ENCODE measurements at places on chromosomes 7 and 10.

DNA sequence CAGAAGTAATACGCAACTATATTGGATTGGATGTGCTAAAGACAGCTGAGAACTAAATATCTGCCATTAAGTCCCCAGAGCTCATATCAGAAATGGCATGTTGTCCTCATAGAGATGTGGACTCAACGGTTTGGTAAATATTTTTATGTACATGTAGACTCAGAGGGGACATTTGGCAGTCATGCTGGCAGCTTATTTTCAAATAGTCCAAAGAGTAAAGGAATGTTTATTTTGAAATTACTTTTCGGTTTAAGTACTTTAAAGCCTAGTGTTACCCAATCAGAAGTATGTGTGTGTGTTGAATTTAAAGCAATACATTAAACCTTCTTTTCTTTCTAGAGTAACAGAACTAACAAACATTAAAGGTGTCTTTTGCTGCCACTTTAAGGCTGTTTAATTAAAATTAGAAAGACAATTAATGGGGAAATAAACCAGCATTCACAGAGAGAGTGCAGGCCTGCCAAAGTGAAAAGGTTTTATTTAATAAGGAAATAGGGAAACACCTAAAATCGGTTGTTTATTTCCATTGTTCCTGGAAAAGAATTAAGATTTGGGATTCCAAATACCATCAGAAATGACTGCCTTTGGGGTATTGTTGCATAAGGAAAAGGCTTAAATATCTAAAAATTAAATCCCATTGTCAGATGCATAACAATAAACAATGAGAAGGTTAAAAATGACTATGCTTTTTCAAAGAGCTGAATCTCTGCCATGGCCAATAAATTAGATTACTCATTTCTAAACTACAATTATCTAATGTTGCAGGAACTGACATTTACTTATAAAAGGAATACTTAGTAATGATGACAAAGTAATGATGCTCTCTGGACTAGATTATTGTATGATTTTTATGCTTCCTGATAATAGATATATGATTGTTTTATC is 113.4 kb upstream of the AHR start:
- no peak for DNase-seq

GRCh38 chr7:69864822-69865221 is 266.5 kb downstream of the AUTS2 start:
- DNase-seq, result no peak

DNA sequence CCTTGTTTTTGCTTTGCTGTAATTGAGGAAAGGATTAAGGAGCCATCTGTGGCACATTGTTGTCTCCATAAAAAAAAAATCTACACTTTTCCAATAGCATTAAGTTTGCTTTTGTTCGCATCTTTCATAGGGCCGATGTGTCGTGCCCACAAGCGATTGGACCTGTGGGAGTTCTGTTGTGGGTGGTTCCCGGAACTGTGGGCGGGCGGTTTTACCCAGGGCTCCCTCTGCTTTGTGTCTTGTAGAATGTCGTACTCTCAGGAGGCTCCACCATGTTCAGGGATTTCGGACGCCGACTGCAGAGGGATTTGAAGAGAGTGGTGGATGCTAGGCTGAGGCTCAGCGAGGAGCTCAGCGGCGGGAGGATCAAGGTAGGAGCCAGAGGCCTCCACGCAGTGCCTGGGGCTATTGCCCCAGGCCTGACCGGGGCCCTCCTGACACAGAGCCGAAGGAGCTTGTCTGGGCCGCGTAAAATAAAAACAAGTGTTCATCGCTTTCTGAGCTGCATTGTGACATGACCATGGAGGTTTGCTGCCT is 92.4 kb downstream of the ACTR3B start:
- DNase-seq, result no peak

DNA sequence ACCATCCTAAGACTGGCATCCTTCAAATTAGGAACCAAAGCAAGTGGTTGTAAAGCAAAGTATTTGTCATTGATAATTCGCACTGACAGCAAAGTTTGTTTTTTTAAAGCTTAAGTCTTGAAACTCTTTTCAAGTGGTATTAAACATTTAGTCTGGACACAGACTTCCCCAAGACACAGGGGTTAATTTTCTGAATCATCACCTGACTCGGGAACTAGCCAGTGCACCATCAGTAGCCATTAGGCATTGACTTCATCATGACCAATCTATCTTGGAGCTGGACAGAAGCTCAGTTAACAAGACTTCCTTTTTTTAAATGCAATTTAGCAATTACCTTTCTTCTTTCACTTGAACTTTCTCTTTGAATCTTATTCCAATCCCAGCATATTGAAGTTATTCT is 210.6 kb downstream of the ZNF365 start:
- no peak for DNase-seq

- DNase-seq, result peak; percentile 57
Observed at GRCh38 chr7:18096087-18096486, 68.4 kb upstream of the PRPS1L1 start.

DNA sequence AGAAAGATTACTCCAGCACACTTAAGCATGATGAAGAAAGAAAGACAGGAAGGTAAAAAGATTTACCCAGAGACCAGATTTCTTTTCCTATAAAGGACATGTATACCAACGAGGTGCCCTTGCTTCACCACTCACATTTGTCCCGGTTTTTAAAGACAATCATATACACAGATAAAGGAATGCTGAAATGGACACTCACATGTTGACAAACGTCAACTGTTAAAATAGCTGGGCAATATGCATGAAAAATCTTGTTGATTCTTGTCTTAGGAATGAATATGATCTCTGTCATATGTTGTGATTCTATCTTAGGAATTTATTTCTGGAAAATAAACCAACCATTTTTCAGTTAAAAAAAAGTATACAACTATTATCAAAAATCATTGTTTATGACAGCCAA is 158.2 kb downstream of the SRPK2 start:
- DNase-seq, result peak; percentile 94

- DNase-seq, result no peak
Observed at GRCh38 chr10:49612513-49613164, 1.2 kb upstream of the CHAT start.

DNA sequence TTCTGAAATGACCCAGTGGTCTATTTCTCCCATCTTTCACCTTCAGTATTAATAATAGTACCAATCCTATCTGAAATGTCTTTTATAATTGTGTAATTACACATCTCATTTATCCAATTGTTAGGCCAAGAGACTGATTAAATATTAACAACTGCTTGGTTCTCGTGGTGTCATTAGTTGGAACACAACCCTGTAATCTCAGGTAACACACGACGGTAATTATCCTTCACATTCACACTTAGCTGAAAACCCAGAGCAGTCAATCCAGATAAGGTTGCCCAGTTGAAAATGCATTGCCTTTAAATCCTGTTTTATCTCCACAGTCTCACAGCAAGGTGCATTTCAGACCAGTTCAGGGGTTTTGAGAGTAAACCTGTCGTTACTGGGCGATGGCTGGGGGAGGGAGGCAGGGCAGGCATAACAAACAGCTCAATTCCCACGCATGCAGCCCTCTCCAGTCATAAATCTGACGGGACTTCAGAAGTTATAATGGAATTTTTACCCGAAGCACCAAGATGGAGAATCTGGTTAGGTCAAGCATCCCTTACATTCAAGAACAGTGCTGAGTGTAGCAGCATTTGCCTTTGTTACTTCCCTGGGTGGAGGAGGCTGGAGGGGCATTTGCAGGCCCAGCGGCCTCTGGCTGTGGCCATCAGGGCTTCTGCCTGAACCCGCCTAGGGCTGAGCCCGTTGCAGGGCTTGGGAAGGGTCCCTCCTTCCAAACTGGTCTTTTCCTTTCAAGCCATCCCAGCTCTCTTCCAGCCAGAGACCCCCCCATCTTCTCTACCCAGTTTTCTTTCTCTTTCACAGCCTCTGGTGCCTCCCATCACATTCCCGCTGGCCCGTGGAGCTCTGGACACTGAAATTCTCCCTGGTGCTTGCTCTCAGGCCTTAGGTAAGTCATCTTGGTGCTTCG is 201.0 kb upstream of the LYZL2 start:
- DNase-seq, result no peak

DNA sequence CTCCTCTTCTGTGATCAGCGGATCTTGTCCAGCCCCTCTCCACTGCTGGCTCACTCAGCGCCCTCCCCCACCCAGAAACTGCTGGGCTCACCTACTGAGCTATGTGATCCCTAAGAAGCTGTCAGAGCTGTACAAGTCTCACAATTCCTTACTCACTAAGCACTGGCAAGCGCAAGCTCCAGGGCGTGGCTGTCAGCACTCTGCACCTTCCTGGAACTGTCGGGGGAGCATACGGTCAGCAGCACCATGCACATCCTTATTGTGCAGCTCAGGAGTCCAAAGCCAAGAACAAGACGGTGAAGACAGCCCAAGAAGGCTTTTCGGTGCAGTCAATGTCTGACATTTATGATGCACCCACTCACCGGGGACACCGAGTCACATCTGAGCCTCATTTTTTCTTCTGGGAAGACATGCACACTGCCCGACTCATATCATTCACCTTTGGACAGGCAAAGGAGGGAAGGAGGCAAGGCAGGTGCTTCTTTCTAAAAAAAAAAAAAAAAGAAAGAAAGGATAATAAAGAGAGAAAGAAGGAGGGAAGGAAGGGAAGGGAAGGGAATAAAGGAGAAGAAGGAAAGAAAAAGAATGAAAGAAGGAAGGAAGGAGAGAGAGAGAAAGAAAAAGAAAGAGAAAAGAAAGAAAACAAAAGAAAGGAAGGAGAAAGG is 56.3 kb downstream of the ASB13 start:
- DNase-seq, result peak; percentile 94

GRCh38 chr7:4550117-4550516 is 132.0 kb upstream of the FOXK1 start:
- no peak for DNase-seq

GRCh38 chr7:14551310-14551709 is 351.2 kb downstream of the DGKB start:
- DNase-seq, result no peak

DNA sequence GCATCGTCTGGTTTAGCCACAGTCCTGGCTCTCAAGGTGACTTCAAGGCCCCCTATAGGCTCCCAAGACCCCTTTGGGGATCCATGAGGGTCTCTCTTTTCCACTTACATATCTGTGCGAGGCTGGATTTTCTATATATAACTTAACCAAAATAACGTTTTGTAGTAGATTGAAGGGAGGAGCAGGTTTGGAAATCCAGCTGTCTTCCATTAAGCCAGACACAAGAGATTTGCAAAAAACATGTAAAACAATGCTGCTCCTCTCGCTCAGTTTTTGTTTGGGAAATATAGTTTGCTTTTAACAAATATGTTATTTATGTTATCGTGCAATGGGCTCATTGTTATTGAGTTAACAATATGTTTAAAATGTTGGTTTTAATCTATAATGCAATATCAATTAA is 811.2 kb downstream of the TYW1 start:
- no peak for DNase-seq
